NCI-H2171 treated with DMSO at 0.1 percent for 48 hours (cell line): ENCODE measurements at places on chromosomes 3 and 15.
A peak's percentile ranks its signal among the peaks of the same experiment; 100 is the strongest.

DNA sequence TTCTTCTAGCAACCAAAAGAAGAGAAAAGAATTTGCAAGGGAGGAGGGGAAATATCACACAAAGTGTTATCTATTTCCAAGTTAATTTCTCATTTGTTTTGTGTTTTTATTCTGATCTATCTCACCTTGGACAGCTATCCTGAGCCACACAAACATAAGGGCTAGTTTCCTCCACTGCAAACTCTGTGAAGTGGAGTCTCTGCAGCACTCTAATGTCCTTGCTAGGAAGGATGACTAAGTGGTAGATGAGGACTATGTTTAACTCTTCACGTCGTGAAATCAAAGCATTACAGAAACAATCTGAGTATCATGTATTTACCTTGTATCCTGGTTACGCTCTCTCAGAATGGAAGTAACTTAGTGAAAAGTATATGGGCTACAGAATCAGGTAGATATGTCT lies 33.9 kb upstream of the CHRM5 start:
- no peak for DNase-seq

- DNase-seq = peak; percentile 16
Measured at GRCh38 chr3:117193390-117193789, 483.8 kb downstream of the TUSC7 start.

DNA sequence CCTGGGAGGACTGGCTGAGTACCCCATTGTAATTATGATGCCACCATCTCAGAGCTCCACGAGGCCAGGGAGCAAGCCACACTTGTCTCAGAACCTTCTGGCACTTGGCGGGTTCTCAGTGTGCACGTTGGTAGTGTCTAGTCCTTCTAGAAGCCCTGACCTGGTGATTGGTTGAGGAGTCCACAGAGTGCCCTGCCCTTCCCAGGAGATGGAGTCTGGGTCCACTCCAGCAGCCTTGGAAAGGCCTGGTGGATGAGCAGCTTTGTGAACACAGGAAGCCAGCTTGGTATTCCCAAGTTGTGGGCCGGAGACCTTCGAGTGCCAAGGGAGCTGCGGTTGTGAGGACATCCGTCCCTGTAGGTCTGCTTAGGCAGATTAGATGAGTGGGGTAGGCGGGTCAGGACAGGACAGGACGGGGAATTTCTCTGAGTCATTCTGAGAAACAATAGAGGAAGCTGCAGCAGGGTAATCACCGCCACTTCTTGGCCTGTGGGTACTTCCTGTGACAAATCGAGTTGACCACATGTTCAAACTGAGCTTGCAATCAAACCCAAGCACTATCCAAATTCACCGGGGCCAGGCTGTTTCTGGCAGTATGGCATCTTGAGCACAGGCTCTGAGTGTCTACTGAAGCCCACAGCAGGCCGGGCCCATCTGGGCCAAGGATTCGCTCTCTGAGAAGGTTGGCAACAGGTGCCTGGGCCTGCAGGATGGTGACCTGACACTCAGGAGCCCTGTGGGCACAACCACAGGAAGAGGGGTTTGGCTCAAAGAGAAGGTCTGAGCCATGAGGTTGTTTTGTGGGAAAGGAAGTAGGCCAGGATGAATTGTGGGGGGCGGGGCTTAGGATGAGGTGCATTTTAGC lies 71.5 kb upstream of the PLXNA1 start:
- no peak for DNase-seq

DNA sequence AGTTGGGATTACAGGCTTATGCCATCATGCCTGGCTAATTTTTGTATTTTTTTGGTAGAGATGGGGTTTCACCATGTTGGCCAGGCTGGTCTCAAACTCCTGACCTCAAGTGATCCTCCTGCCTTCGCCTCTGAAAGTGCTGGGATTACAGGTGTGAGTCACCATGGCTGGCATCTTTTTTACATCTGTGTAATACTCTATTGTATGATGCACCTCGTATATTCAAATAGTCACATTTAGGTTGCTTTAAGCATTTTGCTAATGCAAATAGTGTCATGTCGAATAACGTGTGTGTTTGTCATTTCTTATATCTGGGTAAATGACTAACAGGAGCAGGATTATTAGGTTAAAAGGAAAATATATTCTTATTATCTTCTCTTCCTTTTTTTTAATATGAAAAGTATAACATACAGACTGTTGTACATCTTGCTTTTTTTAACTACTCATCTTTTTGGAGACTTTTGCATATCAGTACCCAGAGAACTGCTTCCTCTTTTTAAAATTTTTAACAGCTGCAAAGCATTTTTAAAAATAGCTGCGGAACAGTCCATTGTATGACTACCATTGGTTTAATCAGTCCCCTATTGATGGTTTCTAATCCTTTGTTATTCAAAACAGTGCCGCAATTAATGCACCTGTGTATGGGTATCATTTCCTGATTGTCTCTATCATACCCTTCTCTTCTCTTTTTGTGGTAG lies 13.4 kb downstream of the SCAMP5 start:
- DNase-seq = no peak

- no peak for DNase-seq
Measured at GRCh38 chr15:36766449-36766848, 187.0 kb downstream of the CDIN1 start.

DNA sequence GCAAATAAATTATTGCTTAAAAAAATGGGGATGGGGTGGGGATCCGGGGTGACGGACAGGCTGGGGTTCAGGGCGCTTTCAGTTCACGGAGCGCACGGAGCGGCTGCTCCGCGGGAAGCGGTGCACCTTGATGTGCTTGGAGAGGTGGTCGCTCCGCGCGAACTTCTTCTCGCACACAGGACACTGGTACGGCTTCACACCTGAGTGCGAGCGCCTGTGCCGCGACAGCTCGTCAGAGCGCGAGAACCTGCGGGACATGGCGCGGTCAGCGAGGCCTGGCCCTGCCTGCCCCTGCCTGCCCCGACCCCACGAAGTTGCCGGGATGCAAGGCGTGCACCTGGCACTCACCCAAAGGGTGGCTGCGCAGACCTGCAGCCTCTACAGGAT lies 13.6 kb downstream of the KLF15 start:
- no peak for DNase-seq

GRCh38 chr3:12977117-12977808 lies 96.0 kb downstream of the IQSEC1 start:
- no peak for DNase-seq
